ENCODE measurements at places on chromosomes 11 and 22.

GRCh38 chr11:8005556-8005955 lies 18.4 kb downstream of the EIF3F start:
- no peak for DNase-seq

DNA sequence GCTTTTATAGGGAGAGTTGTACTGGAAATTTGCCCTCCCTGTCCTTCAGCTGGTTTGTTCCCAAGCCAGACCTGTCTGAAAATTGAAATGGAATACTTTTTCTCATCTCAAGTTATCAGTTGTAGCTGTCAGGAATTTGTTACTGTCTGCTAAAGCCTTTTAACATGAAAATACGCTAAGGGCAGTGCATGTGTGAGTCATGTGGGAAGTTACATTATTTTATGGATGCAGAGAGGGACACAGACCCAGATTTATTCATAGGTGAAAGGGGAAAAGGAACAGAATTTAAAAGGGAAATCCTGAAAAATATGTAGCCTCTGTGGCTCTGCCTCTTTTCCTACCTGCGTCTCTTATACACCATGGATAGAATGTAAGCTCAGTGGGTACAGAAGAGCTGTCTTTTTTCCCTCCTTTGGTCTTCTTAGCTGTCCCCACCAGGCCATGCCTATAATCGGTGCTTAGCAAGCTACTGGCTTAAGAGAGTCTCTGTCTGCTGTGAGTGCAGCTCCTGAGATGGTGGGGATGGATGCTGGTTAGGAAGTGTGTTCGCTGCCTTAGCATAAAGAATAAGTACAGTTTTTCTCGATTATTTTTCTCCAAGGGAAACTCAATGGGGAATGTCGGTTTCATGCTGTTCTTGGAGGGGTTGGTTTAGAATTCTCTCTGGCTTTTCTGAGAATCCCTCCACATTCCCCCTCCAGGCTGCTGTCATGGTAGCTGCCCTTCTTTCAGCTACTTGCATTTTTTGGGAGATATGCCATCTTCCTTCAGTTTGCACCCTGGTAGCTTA lies 166.8 kb downstream of the TEAD1 start:
- DNase-seq: no peak

DNA sequence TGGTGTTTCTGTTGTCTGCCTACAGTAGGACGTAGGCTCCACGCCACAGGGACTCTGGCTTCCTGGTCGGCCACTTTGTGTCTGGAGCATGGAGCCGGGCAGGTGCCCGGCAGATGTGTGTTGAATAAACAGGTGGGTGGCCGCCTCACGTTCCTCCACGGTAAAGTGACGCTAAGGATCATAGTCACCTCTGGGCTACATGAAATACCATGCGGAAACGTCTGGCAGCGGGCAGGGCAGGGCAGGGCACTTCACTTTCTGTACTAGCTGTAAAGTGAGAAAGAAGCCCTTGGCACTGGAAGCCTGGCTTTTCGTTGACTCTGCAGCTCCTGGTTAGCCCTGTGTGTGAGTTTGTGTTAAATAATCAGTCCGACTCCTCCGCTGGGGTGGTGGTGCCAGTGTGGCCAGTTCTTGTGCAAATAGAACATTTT lies 52.4 kb downstream of the MCM5 start:
- DNase-seq: no peak

- DNase-seq: no peak
Measured at GRCh38 chr22:26672060-26672471, 14.7 kb downstream of the MIAT start.

DNA sequence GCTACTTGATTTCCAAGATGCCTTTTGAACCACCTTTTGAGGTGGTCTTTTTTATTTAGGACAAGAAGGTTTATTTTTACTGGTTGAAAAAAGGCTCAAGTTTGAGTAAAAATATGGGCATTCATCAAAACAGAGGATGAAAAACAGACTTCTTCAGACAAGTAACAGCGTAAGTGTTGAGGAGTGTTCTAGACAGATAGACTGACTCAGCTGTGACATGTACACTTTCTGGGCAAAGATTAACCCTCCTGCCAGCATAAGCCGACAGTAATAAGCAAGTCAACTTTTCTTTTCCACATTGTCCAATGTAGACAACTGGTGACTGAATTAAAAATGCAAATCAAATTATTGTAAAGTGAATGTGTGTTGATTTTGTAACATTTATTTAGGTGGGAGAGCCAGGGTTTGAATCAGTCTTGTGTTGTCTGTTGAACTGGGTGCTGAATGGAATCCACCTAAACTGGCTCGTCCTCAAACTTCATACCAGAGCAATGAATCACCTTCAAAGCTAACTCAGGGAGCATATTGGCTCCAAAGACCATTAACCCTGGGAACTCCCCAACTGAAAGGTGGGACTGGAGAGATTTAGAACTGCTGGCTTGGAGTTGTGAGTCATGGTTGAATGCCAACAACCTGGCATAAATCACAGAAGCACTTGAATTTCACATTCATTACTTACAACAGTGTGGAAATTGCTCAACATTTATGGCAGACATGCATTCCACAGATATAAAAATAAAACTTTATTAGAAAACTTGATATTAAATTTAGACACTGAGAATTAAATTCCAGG lies 377.0 kb downstream of the ETS1 start:
- no peak for DNase-seq

GRCh38 chr11:45942381-45942780 lies 19.9 kb downstream of the LARGE2 start:
- DNase-seq: no peak

GRCh38 chr22:19113429-19113828 lies 8.8 kb downstream of the DGCR2 start:
- DNase-seq: no peak

DNA sequence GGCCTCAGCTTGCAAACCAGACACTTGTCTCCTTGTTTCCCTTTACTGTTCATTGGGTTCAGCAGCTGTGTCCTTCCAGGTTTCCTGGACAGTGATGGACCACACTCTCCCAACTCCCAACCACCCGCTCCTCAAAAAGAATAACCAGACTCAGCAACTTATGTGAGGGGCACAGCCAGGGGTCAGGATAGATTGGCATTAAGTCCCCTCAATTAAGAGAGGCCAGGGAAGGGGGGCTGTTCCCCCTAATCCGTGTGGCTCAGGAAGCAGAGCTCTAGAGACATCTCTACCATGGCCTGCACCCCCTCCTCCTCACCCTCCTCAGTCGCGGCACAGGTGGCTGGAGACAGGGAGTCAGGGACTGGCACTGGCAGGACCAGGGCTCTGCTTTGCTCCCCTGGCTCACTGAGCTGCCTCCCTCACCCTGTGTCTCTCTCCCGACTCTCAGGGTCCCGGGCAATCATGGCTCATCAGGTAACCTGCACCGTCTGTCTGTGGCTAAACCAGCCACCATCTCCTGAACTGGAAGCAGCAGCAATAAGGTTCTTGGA lies 111.7 kb downstream of the ZNF280B start:
- no peak for DNase-seq

- no peak for DNase-seq
Measured at GRCh38 chr11:28636033-28636432, 527.8 kb downstream of the METTL15 start.

DNA sequence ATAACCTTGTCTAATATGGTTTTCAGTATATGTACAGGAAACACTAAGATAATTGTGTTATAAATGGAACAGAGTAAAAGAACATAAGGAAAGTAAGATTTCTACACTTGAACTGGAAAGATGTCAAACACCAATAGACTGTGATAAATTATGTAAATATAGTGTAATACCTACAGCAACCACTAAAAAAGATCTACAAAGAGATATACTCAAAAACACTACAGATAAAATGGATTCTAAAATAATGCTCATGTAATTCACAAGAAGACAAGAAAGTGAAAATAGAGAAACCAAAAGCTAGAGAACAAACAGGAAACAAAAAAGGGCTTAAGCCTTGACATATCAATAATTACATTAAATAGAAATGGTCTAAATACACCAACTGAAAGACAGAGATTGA lies 30.9 kb downstream of the DEUP1 start:
- no peak for DNase-seq

- no peak for DNase-seq
Measured at GRCh38 chr11:14125529-14125928, 163.0 kb downstream of the SPON1 start.

DNA sequence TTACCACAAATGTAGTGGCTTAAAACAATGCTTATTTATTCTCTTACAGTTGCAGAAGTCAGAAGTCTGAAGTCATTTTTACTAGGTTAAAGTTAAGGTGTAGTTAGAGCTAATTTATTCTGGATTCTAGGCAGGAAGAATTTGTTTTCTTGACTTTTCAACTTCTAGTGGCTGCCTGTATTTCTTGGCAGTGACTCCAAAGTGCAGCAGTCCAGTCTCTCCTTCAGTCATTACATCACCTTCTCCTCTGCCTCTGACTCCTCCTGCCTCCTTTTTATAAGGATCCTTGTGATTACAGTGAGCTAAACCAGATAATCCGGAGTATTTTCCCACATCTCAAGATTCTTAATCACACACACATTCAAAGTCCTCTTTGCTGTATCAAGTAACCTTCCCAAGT lies 581.4 kb downstream of the KCNA4 start:
- DNase-seq: no peak

DNA sequence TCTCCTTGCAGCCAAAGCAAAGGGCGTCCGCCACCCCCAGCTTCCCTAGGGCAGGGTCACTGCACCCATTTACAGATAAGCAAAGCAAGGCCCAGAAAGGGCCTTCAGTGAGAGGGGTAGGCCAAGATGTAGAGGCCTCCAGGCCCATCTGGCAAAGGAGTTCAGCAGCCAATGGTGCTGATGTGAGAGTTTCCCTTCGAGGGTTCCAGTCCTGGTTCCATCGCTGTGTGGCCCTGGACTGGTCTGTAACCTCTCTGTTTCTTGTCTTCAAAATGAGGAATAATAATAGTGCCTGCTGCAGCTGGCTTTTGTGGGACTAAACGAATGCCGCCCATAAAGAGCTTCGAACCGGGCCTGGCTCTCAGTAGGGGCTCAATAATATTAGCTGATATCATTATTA lies 4.0 kb downstream of the ELFN2 start:
- DNase-seq: no peak

DNA sequence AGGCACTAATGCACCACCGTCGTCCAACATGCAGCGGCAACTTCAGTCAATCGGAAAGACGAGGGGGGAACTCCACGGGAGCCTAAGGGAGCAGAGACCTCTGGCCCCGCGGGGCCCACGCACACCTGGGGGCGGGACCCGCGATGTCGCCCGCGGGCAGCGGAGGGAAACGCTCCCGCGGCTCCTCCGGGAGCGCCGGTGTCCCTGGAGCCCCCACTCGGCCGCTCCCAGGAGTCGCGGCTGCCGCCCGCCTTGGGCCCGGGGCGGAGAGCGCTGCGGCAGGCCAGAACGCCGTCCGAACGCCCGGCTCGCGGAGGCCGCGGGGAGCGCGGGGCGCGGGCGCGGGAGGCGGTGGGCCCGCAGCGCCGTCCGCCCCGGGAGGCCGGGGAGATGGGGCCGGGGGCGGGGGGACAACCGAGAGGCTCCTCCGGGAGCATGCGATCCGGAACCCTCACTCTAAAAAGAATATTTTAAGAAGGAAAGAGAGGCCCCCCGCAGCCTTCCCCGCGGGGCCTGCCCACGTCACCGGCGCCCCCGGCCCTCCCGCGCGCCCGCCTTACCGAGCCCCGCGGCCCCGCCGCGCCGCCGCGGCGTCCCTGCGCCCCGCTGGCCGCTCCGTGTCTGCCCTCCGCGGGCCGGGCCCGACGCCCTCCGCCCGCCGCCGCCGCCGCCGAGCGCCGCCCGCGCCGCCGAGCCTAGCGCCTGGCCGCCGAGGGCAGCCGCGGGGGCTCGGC lies 86.6 kb upstream of the ARHGAP32 start:
- DNase-seq: no peak

GRCh38 chr22:24463071-24463760 lies 31.9 kb upstream of the UPB1 start:
- DNase-seq: no peak

- no peak for DNase-seq
Measured at GRCh38 chr11:1884303-1884700, 7.4 kb downstream of the PRR33 start.

GRCh38 chr11:24934733-24935439 lies 438.0 kb downstream of the LUZP2 start:
- DNase-seq: no peak

DNA sequence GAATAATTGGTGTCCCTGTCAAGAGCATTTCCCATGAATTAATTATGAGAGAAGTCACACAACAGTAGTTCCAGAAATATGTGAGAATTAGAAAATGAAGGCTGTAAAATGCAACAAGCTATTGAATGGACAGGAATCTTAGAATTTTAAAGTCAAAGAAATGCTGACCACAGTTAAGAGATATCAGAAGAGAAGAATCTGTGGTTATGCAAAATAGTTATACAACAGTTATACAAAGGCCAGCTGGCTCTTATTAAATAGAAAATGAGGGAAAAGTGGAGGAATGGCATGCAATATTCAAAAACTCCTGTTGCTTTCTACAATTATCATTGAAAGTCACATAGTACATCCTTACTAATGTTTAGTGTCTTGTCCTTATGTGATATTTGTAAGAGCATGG lies 27.4 kb downstream of the CASP12 start:
- DNase-seq: no peak

DNA sequence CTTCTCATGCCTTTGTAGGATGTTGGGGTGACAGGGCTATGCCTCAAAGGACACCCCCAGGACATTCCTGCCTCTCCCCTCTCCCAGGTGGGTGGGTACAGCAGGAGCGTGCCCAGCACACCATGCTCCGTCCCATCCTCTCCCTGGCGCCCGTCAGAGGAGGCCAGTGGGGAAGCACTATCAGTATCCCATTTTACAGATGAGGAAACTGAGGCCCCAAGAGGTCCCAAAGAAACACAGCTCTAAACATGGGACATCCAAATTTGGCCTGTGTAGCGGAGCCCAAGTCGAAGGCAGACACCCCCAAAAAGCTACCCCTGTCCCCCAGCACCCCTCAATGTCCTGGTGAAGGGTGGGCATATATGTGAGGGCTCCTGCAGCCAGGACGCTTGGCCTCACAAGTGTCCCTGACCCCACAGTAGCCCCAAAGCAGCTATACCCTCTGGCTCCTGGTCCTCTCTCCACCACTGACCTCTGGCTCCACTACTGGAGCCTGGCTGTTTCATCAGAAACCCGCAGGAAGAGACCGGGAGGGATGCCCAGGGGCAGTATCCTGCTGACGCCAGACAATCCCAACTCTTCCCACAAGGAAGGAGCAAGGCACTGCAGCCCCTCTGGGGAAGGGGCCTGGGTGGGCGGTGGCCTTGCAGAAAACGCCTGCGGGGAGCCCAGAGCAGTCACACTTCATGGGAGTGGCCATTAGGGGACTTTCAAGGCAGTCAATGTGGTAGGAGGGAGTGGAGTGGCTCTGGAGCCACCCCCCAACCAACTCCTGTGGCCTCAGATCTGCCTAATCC lies 5.4 kb downstream of the FADS3 start:
- DNase-seq: no peak

DNA sequence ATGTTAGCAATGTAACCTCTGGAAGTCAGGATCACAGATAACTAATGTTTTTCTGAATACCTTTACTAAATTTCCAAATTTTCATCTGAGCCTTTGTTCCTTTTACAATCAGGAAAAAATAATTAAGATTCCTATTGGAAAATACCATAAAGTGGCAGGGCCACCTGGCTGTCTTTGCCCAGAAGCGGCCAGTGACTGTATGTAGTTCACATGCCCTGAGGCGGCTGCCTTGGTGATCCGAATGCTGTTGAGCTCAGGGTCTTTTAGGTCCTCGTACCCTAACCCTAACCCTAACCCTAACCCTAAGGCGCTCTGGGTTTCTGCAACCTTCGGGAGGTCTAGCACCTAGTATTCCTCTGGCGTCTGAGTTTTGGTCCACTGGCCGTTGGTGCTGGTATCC lies 8.5 kb upstream of the ARFGAP3 start:
- DNase-seq: no peak

- DNase-seq: no peak
Measured at GRCh38 chr22:44620841-44621257, 81.2 kb upstream of the PRR5 start.
